ENCODE measurements at places on chromosomes 7 and 10.

- DNase-seq, result no peak
Observed at GRCh38 chr7:29063236-29063635, 83.1 kb downstream of the CPVL start.

DNA sequence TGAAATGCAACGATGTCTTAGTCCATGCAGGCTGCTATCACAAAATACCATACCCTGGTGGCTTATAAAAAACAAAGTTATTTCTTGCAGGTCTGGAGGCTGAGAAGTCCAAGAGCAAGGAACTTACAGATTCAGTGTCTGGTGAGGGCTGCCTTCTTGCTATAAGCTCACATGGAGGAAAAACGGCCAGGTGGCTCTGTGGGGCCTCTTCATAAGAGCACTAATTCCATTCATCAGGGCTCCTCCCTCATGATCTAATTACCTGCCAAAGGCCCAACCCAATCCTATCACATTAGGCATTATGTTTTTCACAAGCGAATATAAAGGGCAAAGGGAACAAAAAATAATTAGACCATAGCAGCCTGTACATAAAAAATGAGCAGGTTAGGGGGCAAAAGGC is 35.4 kb downstream of the PAPSS2 start:
- DNase-seq, result no peak

- no peak for DNase-seq
Observed at GRCh38 chr10:29709484-29710002, 74.8 kb upstream of the SVIL start.

- DNase-seq, result no peak
Observed at GRCh38 chr10:125953778-125954385, 57.5 kb downstream of the FANK1 start.

GRCh38 chr7:112853422-112853821 is 63.2 kb upstream of the TMEM168 start:
- no peak for DNase-seq

- no peak for DNase-seq
Observed at GRCh38 chr10:33722067-33722466, 387.6 kb upstream of the NRP1 start.

DNA sequence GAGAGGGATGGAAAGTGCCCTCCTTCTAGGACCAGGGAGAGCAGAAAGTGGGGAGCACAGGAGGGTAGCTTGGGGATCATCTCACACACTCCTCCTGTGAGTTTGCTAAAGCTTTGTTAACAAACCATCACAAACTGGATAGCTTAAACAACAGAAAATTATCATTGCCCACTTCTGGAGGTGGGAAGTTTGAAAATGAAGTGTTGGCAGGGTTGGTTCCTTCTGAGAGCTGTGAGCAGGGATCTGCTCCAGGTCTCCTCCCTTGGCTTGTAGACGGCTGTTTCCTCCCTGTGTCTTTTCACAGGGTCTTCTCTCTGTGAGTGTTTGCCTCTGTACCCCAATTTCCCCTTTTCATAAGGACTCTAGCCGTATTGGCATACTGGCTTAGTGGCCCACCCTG is 32.0 kb upstream of the CXCL12 start:
- no peak for DNase-seq

DNA sequence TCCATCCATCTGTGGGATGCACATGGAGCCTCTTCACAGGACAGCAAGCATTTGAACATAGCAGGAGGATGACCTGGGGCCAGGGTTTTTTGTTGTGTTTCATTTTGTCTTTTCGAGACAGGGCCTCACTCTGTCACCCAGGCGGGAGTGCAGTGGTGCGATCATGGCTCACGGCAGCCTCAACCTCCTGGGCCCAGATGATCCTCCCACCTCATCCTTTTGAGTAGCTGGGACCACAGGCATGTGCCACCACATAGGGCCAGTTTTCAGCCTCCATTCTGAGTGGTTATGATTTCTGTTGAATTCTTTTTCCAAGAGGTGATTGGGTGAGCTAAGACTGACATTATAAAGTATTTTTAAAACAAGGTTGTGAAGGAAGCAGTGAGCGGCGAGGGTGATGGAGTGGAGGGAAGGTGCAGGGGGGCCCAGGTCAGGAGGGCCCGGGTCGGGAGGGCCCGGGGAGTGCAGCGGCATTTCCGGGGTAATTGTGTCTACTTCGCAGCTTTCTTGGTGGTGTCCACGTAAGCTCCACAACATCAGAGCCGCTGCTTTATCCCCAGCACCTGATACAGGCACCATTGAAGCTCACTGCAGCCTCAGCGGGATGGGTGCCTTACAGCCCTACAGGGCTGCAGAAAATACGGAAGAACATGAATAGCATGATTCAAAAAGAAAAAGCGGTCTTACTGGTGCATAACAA is 12.0 kb upstream of the LARP4B start:
- no peak for DNase-seq

DNA sequence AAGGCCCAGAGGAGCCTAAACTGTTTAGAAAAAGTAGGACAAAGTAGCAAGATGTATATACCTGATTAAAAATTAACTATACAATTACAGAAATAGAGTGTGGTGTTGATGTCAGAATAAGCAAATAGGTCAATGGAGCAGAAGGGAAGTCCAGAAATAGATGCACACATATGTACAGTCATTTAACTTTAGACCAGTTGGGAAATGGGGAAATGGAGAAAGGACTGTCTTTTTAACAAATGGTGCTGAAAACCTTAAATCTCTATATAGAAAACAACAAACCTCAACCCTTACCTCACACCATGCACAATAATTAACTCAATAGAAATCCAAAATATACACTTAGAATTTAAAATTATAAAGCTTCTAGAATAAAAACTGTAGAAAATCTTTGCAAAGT is 72.2 kb downstream of the CH25H start:
- DNase-seq, result no peak

GRCh38 chr7:151839451-151839921 is 37.4 kb downstream of the PRKAG2 start:
- no peak for DNase-seq

DNA sequence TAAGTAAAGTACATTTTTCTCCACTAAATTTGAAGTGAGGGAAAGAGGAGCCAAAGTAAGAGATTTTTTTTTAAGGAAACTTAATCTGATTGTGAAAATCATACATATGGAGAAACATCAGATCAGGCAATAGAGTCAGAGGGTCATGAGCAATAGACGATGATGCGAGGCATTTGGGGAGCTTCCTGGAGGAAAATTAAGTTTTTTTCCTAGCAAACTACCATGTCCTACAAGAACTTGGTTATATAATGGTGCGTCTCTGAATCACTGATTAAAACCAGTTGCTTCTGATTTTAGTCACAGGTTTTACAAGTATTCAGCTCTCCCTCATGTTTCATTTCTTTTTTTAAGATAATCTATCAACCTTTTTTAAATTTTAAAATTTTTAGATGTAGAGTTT is 52.1 kb upstream of the MTURN start:
- no peak for DNase-seq

- no peak for DNase-seq
Observed at GRCh38 chr10:128575761-128576160, 449.5 kb upstream of the MKI67 start.

- peak; percentile 85 for DNase-seq
Observed at GRCh38 chr10:4825868-4826791, at the start of gene AKR1E2. Gene AKR1E2, plus strand, starts transcription at chr10:4826207. Its CDS starts 118 bp downstream, at chr10:4826325.
